ENCODE measurements at places on chromosomes 4 and X. TPM values are rescaled to one million over a fixed set of nuclear protein-coding genes. Genes with fewer than 3 reads are reported as not detected.

MYL5 gene
- total RNA-seq, result 9.1 TPM

GLRB gene
- total RNA-seq, result not detected

DNA sequence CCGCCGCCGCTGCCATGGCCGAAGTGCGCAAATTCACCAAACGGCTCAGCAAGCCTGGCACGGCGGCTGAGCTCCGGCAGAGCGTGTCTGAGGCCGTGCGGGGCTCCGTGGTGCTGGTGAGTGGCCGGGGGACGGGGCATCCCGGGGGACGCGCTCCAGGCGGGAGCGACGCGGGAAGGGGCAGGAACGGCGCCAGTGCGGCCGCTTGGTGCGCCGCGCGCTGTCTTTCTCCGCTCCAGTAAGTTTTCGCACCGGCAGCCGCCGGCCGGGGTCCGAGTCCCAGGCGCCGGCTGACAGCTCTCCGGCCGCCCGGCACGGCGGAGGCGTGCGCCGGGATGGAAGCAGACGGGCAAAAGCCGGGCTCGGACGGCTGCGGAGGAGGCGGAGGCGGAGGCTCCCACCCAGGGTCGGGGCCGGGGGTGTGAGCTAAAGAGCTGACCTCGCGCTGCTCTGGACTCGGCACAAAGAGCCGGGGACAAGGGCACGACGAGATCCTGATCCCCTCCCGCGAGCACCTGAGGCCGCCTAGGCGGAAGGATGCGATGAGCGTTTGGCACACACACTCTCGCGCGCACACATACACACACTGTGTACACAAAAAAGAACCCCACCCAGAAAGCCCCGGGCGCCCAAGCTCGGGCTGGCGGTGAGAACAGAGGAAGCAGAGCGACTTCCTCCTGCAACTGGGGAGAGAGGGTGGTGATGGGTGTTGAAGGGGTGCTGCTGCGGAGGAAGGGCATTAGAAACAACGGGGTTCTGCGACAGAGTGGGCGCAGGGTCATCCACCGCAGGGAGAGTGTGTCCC is 545 bp downstream of the DOCK11 start:
- DNase-seq, result peak; percentile 20
- peak overlapping the region; percentile 80 for H3K4me3 ChIP-seq
- no peaks in the 10 kb centered on the region for H3K27me3 ChIP-seq
- H3K27ac ChIP-seq, result peak overlapping the region; percentile 79
- peaks cover 23% of the 10 kb centered on the region for H3K36me3 ChIP-seq

GRCh38 chr4:86891762-86892635 is at the start of gene C4orf36:
Gene C4orf36, minus strand, starts transcription at chr4:86892422. Its CDS starts 902 bp downstream, at chr4:86891520.
- H3K27me3 ChIP-seq, result no peaks in the 10 kb centered on the region
- peak within 1 kb of the TSS; percentile 57 for H3K4me3 ChIP-seq
- no peaks in the 10 kb centered on the region for H3K36me3 ChIP-seq
- H3K27ac ChIP-seq, result no peak within 1 kb of the TSS
- H3K4me1 ChIP-seq, result peaks cover 6% of the 10 kb centered on the region

DNA sequence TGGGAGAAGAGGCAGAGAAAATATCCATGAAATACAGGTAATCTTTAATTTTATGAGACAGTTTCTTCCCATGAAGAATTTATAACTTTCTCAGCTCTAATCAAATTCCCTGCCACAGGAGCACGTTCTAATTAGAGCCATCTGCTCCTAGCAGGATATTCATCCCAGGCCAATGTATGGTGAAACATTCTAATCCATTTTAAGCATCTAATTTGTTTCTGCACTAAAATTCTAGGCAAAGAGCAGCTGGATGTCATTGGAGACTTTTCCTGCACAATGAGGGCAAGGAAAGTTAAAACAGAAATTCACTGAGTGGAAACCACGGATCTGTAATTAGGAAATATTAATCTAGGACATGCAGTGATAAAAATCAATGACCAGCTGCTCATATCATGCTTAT is 107.7 kb upstream of the ZFP42 start:
- no peak overlapping the region for H3K27ac ChIP-seq
- no peaks in the 10 kb centered on the region for H3K36me3 ChIP-seq

PDCL2 gene
- total RNA-seq, result 1.2 TPM

ZFYVE28 gene
- 25.1 TPM for total RNA-seq

ERVMER34-1 gene
- total RNA-seq, result 0.44 TPM

DNA sequence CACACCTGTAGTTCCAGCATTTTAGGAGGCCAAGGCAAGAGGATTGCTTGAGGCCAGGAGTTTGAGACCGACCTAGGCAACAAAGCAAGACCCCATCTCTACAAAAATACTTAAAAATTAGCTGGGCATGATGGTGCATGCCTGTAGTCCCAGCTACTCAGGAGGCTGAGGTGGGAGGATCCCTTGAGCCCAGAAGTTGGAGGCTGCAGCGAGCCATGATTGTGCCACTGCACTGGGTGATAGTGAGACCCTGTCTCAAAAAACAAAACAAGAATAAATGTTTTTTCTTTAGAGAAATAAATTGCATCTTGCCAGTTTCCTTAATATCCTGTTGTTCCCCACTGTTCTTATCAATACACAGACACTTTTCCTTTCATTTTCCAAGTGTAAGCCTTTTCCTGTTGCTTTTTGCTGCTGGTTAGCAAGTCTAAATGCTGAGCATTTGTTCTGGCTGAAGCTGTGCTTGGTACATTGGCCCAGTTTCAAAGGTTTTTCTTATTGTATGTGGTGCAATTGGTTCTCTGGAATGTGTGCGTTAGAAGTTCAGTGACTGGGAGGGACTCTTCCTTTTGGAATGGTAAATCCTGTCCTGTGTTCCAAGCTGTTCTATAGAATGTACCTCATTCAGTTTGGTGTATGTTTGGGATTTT is 98.2 kb downstream of the AFF1 start:
- DNase-seq, result no peak
- no peak overlapping the region for H3K27ac ChIP-seq
- peaks cover 18% of the 10 kb centered on the region for H3K4me1 ChIP-seq
- no peak overlapping the region for H3K4me3 ChIP-seq
- no peaks in the 10 kb centered on the region for H3K27me3 ChIP-seq

CLDN22 gene
- not detected for total RNA-seq

- H3K27ac ChIP-seq, result no peak overlapping the region
- no peaks in the 10 kb centered on the region for H3K27me3 ChIP-seq
- no peaks in the 10 kb centered on the region for H3K36me3 ChIP-seq
- no peak overlapping the region for H3K4me3 ChIP-seq
- no peak for DNase-seq
Observed at GRCh38 chr4:20678400-20678799, 21.9 kb upstream of the PACRGL start.

NR3C2 gene
- total RNA-seq, result 0.13 TPM

DNA sequence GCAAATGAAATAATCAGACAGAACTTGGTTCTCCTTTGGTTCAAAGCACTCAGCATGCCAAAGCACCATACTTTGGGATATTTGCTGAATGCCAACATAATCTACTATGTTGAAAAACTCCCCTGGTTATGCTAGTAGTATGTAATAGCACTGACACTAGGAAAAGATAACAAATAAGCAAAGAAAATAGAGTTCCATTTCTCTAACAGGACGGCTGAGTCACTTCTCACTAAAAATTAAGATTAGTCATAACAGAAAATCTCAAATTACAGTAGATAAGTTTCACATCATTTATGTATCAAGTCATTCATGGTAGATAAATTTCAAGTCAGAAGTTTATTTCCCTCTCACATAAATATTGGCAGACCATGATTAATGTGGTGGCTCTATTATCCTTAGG is 17.9 kb downstream of the PDHA2 start:
- no peaks in the 10 kb centered on the region for H3K36me3 ChIP-seq
- H3K27ac ChIP-seq, result no peak overlapping the region

- DNase-seq, result no peak
- H3K27me3 ChIP-seq, result no peaks in the 10 kb centered on the region
- H3K27ac ChIP-seq, result no peak overlapping the region
Observed at GRCh38 chrX:120517936-120518335, 42.8 kb downstream of the CUL4B start.

GRCh38 chr4:161167539-161167938 is 996.3 kb downstream of the FSTL5 start:
- H3K36me3 ChIP-seq, result no peaks in the 10 kb centered on the region
- no peak overlapping the region for H3K4me3 ChIP-seq
- H3K4me1 ChIP-seq, result no peaks in the 10 kb centered on the region
- H3K27ac ChIP-seq, result no peak overlapping the region
- DNase-seq, result no peak
- no peaks in the 10 kb centered on the region for H3K27me3 ChIP-seq

- no peak overlapping the region for H3K27ac ChIP-seq
- peak; percentile 78 for DNase-seq
- H3K27me3 ChIP-seq, result peaks cover 13% of the 10 kb centered on the region
- peak overlapping the region; percentile 38 for H3K4me3 ChIP-seq
- H3K36me3 ChIP-seq, result no peaks in the 10 kb centered on the region
Observed at GRCh38 chrX:70452143-70452733, 7.6 kb downstream of the DLG3 start.

DNA sequence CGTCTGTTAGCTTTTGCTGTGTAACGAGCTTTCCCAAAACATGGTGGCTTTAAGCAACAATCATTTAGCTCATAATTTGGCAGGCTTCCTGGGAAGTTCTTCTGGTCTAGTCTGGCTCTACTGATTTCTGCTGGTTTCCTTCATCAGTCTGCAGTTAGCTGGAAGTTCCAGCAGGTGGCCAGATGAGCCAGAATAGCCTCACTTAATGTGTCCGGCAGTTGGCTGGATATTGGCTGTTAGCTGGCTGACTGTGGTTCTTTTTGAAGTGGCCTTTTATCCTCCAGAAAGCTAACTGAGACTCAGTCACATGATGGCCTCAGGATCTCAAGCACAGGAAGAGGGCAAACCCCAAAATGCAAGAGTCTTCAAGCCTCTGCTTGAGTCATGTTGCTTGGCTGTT is 34.9 kb downstream of the FTHL17 start:
- no peaks in the 10 kb centered on the region for H3K36me3 ChIP-seq
- no peak overlapping the region for H3K4me3 ChIP-seq
- H3K27me3 ChIP-seq, result no peaks in the 10 kb centered on the region
- no peak overlapping the region for H3K27ac ChIP-seq
- peak; percentile 45 for DNase-seq
- H3K4me1 ChIP-seq, result no peaks in the 10 kb centered on the region

GAGE2A gene
- total RNA-seq, result 588 TPM

RTL5 gene
- total RNA-seq, result not detected

ABCG2 gene
- 0.04 TPM for total RNA-seq

VAMP7 gene
- 67.7 TPM for total RNA-seq

RAB33A gene
- 0.20 TPM for total RNA-seq

- DNase-seq, result no peak
- no peaks in the 10 kb centered on the region for H3K27me3 ChIP-seq
- no peak overlapping the region for H3K27ac ChIP-seq
- no peaks in the 10 kb centered on the region for H3K4me1 ChIP-seq
- no peak overlapping the region for H3K4me3 ChIP-seq
- no peaks in the 10 kb centered on the region for H3K36me3 ChIP-seq
Observed at GRCh38 chr4:148955564-148956297, 513.5 kb upstream of the NR3C2 start.

PGAM4 gene
- not detected for total RNA-seq

DNA sequence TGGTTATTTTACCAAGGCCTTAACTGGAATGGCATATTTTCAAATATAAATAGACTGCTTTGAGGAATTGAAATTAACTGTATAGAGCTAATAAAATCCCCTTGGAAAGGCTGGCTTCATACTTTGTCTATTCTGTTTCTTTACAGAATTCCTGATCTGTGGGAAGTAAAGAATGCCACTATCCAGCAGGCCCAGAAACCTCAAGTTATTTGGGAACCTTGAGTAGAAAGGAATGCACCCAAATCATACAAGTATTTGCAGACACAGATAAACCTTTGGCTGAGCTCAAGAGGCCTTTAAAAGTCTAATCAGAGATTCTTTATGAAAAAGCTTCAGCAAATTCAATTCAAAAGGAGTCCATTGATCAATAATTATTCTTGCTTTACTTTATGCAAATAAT is 975.7 kb upstream of the PABPC4L start:
- no peak overlapping the region for H3K4me3 ChIP-seq
- H3K36me3 ChIP-seq, result no peaks in the 10 kb centered on the region
- DNase-seq, result no peak
- no peak overlapping the region for H3K27ac ChIP-seq

DNA sequence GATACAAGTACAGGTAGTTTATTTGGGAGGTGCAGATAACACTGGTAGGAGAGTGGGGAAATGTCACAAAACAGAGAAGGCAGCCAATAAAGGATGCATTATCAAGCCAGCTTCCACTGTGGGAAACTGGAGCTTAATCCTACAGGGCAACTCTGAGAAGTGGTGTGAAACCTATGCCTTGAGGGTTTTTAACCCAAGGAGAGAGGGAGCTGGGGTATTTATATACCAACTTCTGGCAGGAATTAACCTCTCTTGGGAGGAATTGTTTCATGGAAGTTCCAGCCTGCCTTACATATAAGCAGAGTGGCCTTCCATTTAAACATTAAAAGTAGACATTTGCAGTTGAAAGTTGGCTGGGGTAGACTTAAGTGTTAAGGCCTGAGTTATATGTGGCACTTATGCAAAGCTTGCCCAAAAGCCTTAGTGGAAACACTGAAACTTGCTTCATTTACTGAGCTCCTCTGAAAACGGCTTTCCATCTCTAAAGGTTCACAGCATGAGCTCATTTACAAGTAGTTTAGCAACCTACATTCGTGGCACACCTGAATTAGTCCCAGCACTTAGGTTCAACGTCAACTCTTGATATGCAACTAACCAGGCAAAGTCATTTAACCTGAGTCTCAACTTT is 19.2 kb downstream of the MAGEB17 start:
- H3K27ac ChIP-seq, result no peak overlapping the region
- no peaks in the 10 kb centered on the region for H3K36me3 ChIP-seq
- peaks cover 8% of the 10 kb centered on the region for H3K4me1 ChIP-seq
- no peak for DNase-seq
- no peak overlapping the region for H3K4me3 ChIP-seq

DNA sequence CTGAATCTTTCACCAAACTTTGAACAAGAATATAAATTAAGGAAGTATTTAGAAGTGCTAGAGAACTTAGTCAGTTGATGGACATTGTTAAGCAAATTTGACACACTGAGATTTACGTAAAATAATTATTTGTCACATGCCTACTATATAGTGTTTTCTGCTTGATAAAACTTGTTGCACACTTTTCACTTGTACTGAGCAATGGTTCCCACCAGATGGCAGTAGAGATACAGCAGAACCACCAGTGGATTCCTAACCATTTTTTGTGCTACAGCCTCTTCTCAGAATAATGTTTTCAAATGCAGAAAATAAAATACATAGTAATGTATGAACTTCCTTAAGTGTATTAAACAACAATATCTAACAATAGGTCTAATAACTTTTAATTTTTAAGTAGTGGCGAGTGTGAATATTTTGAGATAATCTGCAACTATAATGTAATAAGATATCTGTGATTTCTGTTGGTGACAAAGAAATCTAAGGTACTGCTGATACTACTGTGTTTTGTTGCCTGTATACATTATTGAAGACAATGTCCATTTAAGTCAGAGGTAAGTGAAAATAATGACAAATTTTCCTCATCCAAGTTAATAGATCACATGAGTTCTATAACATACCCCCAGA is 81.2 kb downstream of the APOOL start:
- H3K4me3 ChIP-seq, result no peak overlapping the region
- H3K27me3 ChIP-seq, result no peaks in the 10 kb centered on the region
- H3K4me1 ChIP-seq, result no peaks in the 10 kb centered on the region
- peaks cover 4% of the 10 kb centered on the region for H3K36me3 ChIP-seq
- DNase-seq, result peak; percentile 43
